ENCODE measurements at places on chromosomes 7 and 10. TPM values are rescaled to one million over a fixed set of nuclear protein-coding genes. Genes with fewer than 3 reads are reported as not detected.
A peak's percentile ranks its signal among the peaks of the same experiment; 100 is the strongest.

DNA sequence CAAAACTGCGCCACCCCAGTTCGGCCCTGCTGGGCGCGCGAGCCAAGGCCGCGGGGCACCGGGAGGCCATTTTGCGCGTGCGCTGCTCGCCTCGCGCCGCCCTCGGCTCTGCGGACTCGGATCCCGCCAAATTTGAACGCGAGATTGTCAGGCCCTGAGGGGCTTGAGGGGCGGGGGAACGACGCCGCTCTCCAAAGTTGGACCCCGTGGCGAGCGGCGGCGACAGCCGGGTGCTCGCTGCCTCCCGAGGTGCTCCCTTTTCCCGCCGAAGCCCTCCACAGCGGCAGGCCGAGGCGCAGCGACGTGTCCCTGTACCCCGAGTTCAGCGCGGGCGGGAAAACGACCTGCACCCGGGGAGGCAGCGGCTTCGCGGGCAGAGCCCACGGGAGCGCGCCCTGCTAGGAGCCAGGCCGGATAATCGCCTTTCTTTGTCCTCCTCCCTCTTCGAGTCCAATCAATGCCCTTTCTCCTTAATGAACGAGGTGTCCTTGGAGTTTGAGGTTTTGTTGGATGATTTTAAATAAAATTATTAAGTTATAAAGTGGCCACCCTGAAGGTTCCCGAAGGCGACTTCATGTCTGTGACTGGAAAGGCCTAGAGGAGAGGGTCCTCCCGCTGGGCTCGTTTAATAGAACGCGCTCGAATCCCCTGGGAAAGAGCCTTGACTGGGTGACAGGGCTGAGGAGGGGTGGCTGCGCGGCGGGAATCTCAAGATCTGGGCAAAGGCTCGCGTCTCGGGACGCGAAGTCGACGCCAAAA, 10.7 kb upstream of the SPAG6 start:
- DNase-seq: no peak

DNA sequence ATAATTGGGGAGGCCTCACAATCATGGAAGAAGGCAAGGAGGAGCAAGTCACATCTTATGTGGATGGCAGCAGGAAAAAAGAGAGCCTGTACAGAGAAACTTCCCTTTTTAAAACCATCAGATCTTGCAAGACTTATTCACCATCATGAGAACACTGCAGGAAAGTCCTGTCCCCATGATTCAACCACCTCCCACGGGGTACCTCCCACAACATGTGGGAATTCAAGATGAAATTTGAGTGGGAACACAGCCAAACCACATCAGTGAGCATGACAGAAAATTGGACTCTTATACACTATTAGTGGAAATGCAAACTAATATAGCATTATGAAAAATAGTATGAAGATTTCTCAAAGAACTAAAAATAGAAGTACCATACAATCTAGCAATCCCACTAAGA, 271.2 kb downstream of the MAGI2 start:
- DNase-seq: no peak

DNA sequence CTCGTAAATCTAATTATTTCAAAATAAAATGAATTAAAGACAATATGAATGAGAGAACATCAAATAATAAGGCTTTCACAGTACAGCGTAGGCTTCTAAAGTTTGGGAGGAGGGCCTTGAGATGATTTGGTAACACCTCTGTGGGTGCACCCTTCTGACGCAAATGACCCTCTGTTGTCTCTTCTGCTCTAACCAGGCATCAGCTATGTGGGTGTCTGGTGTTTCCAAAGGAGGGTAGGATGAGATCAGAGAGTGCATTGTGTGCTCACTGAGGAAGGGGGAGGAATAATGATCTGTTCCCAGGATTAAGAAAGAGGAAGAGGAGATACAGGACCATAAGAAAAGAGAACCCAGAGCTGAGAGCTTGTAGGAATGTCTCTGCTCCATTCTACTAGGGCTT, 420.4 kb downstream of the SDK1 start:
- DNase-seq: no peak

DNA sequence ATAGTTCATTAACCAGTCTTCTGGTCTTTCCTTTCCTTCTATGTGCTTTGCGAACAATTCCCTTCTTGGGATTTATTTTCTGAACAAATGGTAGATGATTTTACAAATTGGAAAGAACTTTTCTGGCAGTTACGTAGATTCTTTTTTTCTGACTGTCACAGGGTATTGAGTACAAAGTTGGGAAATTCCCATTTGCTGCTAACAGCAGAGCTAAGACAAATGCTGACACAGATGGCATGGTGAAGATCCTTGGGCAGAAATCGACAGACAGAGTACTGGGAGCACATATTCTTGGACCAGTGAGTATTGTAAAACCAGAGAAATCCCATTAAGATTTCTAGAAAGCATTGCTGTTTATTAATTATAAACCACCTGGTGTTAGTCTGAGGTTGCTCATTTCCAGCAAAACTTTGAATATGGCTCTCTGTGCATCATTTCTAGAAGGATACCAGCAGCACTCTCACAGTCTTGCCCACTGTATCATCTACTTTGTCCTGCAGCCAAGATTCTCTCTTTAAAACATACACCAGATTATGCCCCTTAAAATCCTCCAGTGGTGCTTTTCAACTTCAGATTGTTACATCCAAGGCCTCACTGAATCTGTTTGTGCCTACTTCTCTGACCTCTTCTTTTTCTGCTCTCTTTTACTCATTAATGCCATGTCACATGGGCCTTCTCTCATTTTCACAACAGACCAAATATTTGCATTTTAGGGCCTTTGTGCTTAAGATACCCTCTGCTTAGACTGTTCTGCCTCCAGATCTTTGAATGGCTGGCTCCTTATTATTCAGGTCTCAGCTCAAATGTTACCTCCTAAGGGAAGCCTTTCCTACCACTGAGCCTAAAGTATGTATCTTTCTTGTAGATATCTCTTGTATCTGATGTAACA, 27.0 kb downstream of the DLD start:
- no peak for DNase-seq

DNA sequence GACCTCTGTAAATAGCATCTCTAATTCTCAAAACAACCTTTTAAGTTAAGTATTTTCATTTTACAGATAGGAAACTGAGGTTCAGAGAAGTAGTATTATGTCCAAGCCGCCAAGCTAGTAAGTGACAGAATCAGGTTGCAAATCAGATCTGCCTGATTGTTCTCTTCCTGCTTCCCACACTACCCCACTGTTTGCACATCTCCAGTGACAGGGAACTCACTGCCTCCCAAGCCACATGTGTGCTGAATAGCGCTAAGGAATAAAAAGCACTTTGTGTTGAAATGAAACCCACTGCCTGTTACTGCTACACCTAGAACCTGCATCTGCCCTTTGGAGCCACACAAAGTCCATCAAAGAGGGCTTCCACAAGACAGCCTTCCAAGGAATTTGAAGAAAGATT, 45.1 kb upstream of the WDR11 start:
- no peak for DNase-seq

GRCh38 chr10:97540669-97541500, 31.7 kb upstream of the ANKRD2 start:
- DNase-seq: no peak

GRCh38 chr10:11672836-11673235, 61.4 kb upstream of the USP6NL start:
- no peak for DNase-seq

- DNase-seq: peak; percentile 90
Observed at GRCh38 chr10:124035928-124036558, 57.4 kb downstream of the CHST15 start.

DNA sequence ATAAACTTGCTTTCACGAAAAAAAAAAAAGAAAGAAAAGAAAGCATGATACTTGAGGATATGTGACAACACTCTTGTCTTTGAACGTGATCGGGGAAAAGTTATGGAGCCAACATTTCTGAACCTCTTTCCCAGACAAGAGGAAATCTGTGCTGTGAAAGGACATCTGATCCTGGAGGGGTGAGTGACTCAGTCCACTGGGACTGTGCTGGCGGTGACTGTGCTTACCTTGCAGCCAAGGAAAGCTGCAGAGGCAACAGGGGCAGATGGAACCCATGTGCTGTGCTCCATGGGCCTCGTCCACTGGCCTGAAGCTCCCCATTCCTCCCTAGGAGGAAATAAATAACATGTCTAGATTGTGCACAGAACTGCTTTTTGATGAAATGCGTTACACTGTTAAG, 116.5 kb upstream of the RAB11FIP2 start:
- no peak for DNase-seq

- no peak for DNase-seq
Observed at GRCh38 chr7:92058899-92059298, 75.4 kb downstream of the CYP51A1 start.

The MPP7 gene
- total RNA-seq: 13.1 TPM

The PKD1L1 gene
- total RNA-seq: 1.3 TPM

The SMIM30 gene
- total RNA-seq: 117 TPM

The NPY4R2 gene
- not detected for total RNA-seq

The VSTM2A gene
- total RNA-seq: not detected

The HTR7 gene
- total RNA-seq: not detected

The NUTM2D gene
- total RNA-seq: 4.7 TPM

The AMPH gene
- total RNA-seq: 2.4 TPM

The ACTL6B gene
- total RNA-seq: not detected

The SMKR1 gene
- total RNA-seq: not detected
